ENCODE measurements at places on chromosomes 13 and 19.
A peak's percentile ranks its signal among the peaks of the same experiment; 100 is the strongest.

GRCh38 chr19:2962018-2962670, 15.2 kb upstream of the TLE6 start:
- peak; percentile 65 for DNase-seq

- no peak for DNase-seq
Observed at GRCh38 chr13:112434937-112435523, 58.9 kb downstream of the SPACA7 start.

- no peak for DNase-seq
Observed at GRCh38 chr13:111047326-111047725, 67.8 kb upstream of the ARHGEF7 start.

DNA sequence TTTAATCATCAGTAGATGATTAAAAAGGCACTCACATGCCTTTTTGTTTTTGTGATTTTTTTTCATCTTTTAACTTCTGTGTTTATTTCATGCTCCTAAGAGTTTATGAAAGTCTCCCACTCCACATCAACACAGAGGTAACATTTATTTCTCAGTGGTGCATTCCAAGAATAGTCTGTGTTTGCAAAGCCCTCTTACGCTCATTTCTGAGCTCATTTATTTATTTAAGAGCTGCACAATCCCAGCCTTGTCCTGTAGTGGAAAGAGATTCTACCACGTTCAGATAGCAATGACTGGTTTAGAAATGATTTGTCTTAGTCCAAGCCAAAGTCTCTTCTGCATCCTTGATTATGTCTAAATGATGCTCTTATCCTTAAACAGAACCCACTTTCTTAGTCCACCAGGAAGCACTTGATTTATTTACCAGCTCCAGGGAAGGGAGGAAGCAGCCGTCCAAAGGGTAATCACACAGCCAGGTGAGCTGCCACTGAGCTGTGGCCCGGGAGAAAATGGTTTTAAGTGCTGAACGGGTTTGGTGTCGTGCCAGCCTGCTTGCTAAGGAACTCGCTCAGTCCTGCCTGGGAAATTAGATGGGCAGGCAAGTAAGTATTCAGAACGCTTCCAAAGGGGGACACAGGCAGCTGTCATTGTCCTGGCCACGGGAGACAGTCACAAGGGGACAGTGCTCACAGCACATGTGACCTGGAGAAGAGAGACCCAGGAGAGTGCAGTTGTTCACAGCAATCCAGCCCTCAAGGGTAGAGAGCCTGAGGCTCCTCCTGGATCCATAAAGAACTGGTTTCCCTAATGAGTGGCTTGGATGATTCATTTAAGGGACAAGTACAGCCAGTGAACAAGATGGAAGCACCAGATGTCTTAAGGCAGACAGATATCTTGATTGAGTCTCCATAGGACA, 131.8 kb upstream of the WASF3 start:
- DNase-seq: no peak

DNA sequence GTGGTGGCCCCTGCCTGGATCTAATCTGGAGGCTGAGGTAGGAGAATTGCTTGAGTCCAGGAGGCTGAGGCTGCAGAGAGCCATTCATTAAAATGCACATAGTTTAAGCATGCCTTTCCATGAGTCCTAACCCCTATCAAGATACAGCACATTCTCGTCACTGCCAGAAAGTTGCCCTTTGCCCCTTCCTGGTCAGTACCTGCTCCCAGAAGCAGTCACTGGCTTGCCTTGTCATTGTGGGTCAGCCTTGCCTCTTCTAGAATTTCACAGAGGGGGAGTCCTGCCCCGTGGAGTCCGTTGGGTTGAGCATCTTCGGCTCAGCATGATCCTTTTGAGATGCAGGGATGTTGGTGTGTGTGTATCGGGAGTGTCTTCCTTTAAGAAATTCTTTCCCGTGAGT, 10.8 kb downstream of the BICRA start:
- DNase-seq: no peak

GRCh38 chr19:6690160-6690885, 20.4 kb upstream of the TNFSF14 start:
- no peak for DNase-seq

DNA sequence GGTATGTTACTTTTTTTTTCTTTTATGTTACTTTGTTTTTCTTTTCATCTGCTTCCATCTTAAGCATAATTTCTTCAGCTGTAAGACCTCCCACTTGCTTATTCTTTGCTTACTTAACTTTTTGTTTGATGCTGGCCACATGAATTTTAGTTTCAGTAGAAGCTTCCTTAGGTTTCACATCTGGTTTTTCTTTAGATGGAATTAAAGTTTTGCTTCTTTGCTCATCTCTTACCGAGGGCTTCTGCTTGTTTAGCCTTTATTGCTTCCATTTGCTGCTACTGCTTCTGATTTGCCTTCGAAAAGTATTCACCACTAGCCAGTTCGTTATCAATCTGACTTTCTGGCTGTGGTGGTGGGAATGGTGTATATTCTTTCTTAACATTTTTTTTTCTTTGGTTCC, 90.9 kb downstream of the GJA3 start:
- no peak for DNase-seq

- no peak for DNase-seq
Observed at GRCh38 chr13:31686670-31687425, 52.5 kb upstream of the RXFP2 start.

DNA sequence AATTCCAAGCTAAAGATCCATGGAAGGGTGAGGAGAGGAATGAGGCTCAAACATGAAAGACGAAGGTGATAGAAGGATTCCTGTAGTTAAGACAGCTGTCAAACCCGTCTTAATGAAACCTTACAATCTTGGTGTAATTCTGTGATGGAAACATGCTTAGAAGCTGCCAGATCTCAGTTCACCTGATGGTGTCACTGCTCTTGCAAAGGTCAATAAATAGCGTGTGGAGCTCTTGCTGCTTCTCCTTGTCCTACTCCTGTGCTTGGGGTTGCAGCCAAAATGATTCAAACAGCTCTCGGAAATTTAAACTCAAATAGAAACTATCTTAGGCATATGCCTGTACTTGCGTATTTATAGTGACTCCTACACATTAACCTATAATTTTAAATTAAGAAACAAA, 1705.0 kb downstream of the OLFM4 start:
- DNase-seq: no peak

DNA sequence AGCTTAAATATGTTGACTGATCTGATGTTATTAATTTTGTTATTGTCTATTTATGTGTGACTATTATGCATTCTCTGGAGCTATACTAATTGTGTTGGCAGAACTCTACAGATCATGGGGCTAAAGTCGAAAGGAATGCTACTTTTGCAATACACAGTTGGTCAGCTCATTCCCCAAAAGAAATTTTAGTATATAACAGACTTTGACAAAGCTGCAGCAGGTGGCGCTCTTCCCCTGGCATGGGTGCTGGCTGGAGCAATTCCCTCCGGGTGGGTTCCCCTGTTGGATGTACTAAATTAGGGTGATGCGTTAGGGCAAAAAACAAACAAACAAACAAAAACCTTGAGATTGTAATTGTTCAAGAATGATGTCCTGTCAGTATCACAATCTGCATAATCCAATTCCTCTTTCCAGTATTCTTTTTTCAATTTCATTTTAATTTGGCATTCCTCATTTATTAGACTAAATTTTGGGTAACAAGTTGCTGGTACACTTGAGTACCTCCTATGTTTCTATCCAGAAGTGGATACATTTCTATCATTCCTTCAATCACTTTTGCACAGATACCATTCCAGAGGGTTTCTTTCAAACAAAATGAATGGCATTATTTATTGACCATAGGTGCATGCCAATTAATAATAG, 322.8 kb upstream of the EDNRB start:
- peak; percentile 34 for DNase-seq

- no peak for DNase-seq
Observed at GRCh38 chr13:37076818-37077217, 17.3 kb upstream of the SUPT20H start.

DNA sequence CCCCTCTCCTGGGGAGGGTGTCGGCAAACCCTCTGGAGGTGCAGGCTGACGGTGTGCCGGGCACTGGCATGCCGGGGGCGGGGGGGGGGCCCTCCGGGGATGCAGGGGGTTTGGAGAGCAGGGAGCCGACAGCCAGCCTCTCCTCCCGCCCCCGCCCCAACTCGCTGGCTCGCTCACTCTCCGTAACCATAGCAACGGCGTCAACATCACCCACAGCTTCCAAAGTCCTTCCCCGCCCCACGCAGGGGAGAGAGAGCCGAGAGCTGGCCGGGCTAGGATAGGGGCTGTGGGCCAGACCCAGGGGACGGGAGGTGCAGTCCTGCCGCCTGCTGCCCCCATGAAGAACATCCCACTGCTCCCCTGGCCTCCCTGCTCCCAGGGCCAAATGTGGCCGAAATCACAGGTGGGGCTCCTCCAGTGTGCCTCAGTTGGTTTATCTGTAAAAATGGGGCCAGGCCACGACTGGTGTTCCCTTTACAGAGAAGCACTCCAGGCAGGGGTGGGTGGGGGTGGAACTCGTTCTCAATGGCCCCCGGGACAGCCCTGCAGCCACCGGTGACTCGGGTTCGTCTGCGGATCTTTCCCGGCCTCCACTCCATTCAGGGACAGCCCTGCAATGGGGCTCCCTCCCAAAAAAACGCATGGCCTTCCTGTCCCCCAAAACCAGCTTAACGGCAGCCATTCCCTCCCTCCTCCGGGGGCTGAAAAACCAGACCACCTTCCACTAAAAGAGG, 3.2 kb downstream of the KLF16 start:
- peak; percentile 64 for DNase-seq

- no peak for DNase-seq
Observed at GRCh38 chr13:73647417-73647816, 486.8 kb downstream of the KLF12 start.

GRCh38 chr13:70043685-70044084, 63.9 kb upstream of the ATXN8OS start:
- DNase-seq: no peak

DNA sequence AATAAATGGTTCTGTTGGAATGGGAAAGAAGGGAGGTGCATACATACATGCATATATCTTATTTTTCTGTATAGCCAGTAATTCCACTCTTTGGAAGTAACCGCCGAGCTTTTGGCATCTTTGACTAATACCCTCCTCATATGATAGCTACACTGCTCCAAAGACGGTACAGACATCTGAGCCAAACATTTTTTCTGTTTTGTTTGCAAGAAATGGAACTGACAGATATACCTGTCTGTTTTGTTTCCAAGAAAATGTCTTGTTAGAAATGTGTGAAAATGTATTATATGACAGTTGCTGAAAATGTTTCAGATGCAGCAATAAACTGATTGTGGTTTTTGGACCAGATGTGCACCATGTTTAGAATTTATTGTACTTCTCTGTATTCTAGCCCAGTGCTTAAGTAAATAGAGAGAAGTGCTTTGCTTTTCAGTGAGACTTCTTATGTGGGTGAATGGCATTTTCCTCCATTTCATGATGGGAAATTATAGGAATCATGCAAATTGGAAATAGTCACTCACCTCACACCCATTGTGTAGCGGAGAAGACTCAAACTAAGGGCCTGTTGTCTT, 396.9 kb downstream of the KCNRG start:
- DNase-seq: no peak

DNA sequence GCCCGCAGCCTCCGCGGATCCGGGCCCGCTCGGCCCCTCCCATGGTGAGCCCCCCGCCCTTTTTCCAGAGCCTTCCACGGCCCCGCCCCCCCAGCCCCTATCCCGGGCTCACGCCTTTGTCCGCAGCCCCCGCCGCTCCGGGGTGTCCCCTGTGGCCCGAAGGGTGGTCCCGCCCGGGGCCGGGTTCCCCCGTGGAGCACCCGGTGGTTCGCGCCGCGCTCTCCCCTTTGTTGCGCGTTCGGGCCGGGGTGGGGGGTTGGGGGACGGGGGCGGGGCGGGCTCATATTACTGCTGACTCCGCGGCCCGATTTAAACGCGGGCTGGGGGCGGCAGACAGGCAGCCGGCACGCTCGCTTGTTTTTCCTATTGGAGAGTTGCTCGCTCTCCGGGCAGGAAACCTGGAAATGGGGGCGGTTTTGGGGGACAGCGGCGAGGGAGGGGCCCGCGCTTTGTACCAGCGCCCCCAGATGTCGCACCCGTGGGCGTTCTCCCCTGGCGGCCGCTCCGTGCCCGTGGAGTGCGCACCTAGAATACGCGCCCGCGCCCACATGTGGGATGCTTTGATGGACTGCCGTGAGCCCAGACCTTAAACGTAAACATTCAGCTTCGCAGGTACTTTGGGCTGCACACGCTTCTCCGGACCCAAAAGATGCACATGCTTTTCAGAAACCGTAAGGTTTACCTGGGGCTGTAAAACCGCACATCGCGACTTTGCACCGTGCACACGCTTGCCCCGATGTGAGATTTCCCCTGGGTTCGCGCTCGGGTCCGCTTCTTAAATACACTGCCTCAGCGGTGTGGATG, 699 bp downstream of the PTOV1 start:
- DNase-seq: no peak

GRCh38 chr13:32728327-32728726, 142.1 kb downstream of the PDS5B start:
- DNase-seq: no peak

GRCh38 chr13:51704399-51705313, 99.3 kb downstream of the DHRS12 start:
- no peak for DNase-seq

Measured in activated CD4-positive, alpha-beta T cell treated with anti-CD3 and anti-CD28 coated beads, Interleukin-10, Interleukin-2, amounts not matched to agents 100 ng/mL and 50 ng/mL, durations not matched to agents 16 hours and 8 hours (primary cell).